ENCODE measurements at places on chromosomes 6 and 20.

DNA sequence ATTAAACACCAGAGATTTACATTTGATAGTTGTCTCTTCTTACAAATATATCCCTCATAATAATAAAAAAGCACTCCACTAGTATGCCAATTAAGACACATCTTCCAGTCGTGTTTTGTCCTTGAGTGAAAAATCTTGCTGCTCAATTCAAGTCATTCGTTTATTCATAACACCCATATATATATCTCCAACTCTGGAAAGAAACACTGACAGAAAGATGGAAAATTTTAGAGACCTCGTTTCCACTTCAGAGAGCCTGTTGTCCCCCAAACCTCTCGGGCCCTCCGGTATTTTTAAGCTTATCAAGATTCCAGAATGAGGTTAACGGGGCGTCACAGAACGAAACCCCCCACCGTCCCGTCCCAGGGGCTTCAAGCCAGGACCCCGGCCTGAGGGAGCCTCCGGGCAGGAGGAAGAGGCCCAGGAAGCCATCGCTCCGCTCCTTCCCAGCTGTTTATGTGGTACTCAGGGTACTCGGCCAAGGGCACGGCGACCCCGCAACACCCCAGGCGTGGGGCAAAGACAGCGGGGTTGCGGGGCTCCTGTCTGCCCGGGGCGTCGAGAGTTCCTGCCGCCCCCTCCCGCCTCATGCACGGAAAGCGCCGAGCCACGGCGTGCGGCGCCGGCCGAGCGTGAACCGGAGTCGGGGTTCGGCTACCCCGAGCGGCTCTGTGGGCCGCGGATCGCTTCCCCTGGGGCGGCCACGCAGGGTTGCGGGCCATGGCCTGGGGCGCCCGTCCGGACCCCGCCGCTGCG is 623 bp upstream of the SNX9 start:
- peak; percentile 56 for DNase-seq

GRCh38 chr6:14974792-14975470 is 270.9 kb upstream of the JARID2 start:
- no peak for DNase-seq

GRCh38 chr6:43921039-43921438 is 151.0 kb downstream of the VEGFA start:
- DNase-seq = no peak

GRCh38 chr6:3501826-3502500 is 45.1 kb upstream of the SLC22A23 start:
- DNase-seq = no peak

GRCh38 chr20:23765578-23765977 is 14.8 kb upstream of the CST1 start:
- no peak for DNase-seq

DNA sequence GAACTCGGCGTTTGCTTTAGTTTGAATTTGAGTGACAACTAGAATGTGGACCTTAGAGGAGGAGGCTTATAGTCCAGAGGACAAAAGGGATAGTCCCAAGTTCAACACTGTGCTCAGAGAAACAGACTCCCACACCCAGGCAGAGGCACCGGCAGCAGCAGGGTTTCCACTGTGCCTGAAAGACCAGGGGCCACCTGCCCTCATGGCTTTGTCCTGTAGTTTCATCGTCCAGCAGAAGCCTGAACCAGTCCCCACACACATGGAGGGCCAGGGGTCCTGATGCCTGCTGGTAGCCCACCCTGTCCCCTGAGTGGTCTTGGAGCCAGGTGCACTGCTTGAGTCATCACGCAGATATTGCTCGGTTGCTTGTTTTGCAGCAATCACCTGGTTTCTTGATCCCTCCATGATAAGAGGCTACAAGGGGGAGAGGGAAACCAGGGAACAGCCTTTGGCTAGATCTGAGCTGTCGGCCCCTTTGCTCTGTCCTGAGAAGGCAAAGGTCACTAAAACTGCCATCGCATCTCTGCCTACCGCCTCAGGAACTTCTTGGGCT is 7.2 kb upstream of the ACSS1 start:
- DNase-seq = no peak

- no peak for DNase-seq
Observed at GRCh38 chr6:158705386-158706126, 55.7 kb downstream of the SYTL3 start.

DNA sequence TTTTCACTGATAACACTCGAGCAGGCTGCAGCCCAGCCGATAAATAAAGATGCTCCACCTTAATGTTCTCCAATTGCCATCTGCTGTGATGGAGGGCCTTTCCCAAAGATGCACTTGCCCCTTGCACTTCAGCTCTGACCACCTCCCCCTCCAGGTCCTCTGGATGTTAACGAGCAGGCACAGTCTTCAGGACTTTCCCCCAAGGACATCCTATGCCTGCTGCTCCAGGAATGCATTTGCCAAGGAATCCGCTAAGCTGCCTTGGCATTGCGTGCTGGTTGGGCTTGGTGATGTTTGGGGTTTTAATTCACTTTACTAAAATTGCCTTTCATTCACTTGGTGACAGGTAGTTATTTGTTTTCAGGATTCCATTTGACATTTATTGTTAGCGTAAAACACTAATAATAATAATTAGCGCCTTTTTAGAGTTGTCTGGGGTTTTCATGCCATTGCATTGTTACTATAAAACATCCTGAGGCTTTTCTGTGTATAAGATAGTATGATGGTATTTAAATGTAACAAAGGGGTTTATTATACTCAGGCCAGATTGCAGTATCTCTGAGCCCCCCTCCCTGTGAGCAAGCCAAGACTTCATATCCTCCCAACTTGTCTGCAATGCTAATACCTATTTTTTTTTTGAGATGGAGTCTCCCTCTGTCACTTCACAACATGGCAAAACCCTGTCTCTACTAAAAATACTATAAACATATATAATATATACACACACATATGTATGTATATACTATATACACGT is 66.7 kb upstream of the TSHZ2 start:
- no peak for DNase-seq

DNA sequence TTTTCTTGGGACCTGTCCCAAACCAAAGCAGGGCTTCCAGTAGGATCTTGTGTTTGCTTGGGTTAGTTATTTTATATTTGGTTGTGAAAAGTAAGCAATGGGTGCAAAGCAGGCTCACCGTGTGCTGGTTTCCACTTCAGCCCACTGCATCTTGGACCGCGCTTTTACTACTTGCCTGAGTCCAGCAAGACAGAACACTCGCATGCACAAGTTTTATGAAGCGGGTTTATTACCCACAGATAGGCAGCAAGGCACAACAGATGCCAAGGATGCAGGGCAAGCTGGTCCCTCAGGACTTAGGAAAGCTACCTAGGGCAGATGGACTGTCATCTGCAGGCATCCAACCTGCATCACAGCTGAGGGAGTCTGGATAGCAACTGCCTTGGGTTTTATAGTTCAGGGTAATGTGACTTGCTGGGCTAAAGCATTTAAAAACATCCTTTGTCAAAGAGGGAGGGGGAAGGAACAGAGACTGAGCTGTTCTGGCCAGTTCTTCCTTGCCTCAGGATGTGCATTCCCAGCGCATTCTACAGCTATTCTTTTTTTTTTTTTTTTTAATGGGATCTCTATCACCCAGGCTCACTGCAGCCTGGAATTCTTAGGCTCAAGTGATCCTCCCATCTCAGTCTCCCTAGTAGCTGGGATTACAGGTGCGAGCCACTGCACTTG is 18.5 kb downstream of the CITED2 start:
- no peak for DNase-seq

- DNase-seq = no peak
Observed at GRCh38 chr6:29620630-29621029, 12.4 kb downstream of the GABBR1 start.

GRCh38 chr20:58944610-58945009 is 36.4 kb upstream of the NELFCD start:
- no peak for DNase-seq

DNA sequence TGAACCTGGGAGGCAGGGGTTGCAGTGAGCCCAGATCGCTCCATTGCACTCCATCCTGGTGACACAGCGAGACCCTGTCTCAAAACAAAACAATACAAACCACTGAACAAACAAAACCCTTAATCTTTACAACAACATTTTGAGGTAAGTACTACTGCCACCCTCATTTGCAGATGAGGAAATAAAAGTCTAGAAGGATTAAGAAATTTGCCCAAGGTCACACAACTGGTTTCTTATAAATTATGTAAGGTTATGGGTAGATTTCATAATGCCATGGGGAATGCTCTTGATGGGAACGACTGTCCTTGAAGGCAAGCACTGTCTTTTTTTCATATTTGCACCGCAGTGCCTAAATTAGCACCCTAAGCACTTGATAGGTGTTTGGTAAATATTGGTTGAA is 13.8 kb upstream of the B4GALT5 start:
- DNase-seq = no peak

DNA sequence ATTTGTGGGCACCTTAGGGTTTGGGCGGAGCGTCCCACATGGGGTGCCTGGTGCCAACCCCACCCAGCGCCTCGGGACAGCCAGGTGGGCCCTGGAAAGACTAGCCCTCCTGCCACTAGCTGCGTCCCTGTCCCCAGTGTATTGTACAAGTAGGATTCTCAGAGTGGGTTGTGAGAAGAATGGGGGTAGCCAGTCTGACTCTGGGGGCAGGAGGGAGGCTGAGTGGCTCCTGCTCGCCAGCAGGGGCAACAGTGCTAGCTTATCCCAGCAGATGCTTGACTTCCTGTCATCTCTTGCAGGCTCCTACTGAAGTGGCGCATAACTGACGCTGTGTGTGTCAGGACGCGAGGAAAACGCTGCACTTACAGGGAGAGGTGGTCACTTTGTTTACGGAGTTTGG is 9.3 kb downstream of the PSMA7 start:
- DNase-seq = no peak

DNA sequence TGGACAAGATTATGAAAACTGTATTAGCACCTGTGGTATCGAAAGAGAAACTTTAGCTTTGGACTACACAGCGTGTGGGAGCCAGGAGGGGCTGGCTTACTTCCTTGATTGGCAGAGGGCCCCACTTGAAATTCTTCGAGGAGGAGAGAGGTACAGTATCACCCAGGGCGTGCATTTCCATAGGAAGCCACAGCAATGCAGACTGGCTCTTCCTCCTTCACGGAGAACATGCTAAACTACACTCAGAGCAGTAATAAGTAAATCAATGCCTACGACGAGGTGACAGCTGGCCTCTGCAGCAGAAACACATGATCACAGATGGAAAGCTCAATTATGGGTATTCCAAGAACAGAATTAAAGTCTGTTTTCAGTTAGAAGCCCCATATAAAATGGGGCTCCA is 44.2 kb downstream of the MYLK4 start:
- peak; percentile 3 for DNase-seq

- no peak for DNase-seq
Observed at GRCh38 chr6:6080975-6081374, 74.2 kb upstream of the NRN1 start.

GRCh38 chr20:59920944-59921343 is 12.5 kb downstream of the SYCP2 start:
- no peak for DNase-seq

DNA sequence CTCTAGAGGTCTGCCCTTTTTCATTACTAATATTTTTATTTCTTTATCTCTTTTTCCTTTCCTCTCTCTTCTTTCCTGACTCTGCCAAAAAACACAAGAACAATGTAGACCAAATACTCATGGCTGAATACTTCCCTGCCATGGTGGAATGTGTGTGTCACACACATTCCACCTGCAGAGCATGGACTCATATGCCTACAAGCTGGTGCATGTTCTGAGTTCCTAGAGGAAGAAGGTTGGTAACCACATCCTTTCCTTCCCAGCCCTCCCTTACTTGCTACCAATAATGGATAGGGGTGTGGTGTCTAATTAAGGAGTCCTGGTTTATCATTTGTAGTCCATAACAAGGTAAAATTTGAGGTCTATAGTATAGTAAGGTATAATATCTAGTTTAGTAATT is 15.2 kb upstream of the CST9L start:
- no peak for DNase-seq

DNA sequence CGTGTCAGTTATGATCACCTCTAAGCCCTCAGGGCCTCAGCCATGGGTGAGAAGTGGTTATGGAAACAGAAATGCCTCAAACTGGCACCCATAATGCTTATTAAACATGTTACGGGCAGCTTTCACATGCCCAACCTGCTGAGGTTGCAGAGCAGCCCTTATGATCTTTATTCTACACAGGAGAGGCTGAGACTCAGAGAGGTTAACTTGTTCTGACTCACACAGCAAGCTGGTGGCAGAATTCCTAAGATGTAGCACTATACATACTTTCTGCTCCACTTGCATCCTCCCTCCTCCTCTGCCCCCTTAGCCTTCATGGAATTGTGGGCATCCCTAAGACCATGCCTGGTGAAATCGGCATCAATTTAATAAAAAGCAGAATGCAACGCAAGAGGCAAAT is 34.7 kb upstream of the IGF2R start:
- no peak for DNase-seq

- no peak for DNase-seq
Observed at GRCh38 chr6:166162599-166163342, 4.9 kb downstream of the TBXT start.

- DNase-seq = no peak
Observed at GRCh38 chr6:34052918-34053608, 92.8 kb downstream of the GRM4 start.

GRCh38 chr20:58987790-58988564 is 6.9 kb downstream of the NELFCD start:
- DNase-seq = no peak

DNA sequence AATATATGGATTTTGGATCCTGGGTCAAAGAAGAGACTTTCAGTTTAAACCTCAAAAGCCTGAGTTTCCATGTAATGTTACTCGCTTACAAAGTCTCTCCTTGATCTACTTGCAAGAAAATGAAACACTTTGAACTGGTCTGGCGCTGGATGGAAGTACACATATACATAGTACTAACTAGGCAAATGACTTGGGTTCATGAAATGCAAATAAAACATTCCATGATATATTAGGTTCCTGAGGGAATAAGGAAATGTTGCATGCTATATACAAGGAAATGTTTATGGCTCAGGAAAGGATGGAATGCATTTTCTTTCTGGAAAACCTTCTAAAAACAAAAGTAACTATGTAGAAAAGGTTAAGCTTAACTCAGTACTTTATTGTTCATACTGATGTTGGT is 11.4 kb upstream of the TXLNB start:
- no peak for DNase-seq

DNA sequence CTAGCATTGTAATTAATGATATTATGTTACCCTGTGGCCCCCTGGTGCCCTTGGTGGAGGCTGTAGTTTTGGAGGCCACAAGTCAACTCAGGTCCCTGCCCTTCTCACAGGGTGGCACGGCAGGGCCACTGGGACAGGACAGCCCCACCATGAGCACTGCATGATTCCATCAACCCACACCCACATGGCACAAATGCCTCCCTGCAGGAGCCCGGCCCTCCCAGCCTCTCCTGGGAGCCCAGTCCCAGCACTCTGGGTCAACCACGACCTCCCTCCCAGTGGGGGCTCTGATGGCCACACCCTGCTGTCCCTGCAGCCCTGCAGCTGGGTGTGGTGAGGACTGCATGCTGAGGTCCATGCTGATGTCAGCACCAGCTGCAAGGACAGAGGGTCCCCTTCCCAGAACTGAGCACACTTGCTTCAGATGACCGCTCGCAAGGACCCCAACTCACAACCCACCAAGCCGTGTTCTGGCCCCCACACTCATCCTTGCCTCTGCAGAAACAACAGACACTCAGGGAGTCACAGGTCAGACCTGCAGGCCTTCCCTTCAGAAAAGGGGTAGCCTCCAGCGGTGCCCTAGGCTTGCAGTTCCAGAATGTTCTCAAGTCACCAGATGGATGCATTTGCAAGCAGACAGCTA is 15.7 kb upstream of the CST7 start:
- DNase-seq = no peak
